ENCODE measurements at places on chromosomes 1 and 21.
A peak's percentile ranks its signal among the peaks of the same experiment; 100 is the strongest.

DNA sequence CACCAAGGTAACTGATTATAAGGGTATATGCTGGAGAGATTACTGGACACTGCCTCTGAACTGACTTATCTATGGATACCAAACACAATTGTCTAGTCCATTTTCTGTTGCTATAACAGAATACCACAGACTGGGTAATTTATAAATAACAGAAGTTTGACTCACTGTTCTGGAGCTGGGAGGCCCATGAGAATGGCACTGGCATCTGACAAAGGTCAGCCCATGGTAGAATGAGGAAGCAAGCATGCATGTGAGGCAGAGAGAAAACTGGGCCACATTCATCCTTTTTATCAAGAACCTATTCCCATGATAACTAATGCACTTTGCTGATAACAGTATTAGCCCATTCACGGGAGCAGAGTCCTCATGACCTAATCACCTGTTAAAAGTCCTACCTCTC, 37.4 kb downstream of the FCER1A start:
- DNase-seq, result no peak

GRCh38 chr1:165289556-165289955, 67.0 kb downstream of the LMX1A start:
- DNase-seq, result no peak

GRCh38 chr1:40750451-40750908, 33.1 kb upstream of the KCNQ4 start:
- DNase-seq, result no peak

- DNase-seq, result no peak
These were observed 570.2 kb upstream of the BEND5 start for GRCh38 chr1:49346767-49347349.

DNA sequence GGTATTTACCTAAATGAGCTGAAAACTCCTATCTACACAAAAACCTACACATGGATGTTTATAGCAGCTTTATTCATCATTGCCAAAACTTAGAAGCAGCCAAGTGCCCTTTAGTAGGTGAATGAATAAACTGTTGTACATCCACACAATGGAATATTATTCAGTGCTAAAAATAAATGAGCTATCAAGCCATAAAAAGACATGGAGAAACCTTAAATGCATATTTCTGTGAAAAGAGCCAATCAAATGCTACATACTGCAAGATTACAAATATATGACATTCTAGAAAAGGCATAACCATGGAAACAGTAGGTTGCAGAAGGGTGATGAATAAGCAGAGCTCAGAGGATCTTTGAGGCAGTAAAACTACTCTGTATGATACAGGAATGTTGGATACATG, 23.3 kb downstream of the ABCB10 start:
- no peak for DNase-seq

DNA sequence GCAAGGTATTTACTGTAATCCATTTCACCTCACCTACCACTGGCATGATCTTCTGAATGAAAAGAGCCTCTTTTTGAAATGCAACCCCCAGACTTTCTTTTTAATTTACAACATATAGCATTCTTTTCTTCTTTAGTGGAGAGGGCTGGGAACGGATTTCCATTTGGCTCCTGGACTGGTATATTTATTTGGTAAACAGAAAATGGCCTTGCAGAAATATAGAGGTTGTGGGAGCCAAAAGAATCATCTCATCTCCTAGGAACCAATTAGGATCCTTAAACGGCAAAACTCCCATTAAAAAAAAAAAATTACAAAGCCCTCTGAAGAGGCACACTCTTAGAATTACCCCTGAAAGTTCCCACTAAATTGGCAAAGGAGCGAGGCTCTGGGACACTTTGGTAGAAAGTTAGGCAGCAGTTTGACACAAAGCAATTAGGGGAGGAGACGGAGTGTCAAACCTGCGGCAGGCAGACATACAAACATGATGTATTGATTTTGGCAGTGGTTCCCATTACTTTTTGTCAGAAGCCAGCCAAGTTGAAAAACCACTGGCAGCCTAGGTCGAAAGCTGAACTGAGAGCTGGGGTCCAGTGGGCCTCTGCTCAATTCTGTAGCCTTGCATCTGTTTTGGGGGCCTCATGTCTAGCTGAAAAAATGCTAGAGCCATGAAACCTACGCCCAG, 135.1 kb upstream of the MAGI3 start:
- no peak for DNase-seq

DNA sequence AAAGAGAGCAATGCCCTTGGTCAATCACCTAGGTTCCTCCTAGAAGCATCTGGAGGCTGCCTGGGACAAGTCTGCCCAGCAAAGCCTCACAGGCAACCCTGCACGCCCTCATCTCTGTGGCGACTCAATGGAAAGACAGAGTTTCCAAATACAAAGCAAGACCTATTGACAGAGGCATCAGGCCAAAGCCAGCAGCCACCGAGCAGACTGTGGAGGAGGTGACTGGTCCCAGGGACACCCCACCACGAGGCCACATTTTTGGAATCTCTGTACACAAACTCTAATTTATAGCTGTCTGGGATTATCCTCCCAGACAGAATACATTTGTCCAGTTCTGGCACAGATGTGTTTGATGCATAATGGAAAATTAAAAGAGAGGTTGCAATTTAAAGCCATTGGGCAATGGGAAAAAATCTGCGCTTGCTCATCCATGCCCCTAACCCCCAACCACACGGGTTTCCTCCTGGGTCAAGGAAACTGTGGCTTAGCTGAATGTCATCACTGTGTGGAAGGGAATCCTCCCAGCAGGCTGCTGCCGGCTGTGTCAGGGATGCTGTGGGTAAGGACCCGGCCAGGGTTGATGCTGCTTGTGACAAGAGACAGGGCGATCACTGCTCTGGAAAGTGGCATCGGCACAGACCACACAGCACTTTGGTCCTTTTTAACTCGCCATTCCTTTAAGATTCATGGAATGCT, 14.3 kb downstream of the TSPAN2 start:
- DNase-seq, result no peak

DNA sequence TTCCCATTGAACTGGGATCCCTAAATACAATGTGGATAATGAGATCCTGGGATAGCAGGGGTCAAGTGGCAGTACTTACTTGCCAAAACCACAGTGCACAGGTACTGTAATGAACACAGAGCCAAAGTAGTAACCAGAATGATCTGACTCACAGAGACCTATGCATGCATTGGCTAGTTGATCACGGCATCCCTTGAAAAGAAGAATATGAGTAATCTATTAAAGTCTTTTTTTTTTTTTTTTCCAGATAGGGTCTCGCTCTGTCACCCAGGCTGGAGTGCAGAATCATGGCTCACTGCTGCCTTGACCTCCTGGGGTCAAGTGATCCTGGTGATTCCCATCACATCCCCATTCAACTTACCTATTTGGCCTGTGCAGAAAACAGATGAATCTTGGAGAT, 29.4 kb upstream of the EIF4G3 start:
- DNase-seq, result no peak

- no peak for DNase-seq
These were observed 16.7 kb upstream of the MAGOH start for GRCh38 chr1:53255031-53255430.

GRCh38 chr1:194889310-194889709, 1702.9 kb upstream of the B3GALT2 start:
- no peak for DNase-seq

DNA sequence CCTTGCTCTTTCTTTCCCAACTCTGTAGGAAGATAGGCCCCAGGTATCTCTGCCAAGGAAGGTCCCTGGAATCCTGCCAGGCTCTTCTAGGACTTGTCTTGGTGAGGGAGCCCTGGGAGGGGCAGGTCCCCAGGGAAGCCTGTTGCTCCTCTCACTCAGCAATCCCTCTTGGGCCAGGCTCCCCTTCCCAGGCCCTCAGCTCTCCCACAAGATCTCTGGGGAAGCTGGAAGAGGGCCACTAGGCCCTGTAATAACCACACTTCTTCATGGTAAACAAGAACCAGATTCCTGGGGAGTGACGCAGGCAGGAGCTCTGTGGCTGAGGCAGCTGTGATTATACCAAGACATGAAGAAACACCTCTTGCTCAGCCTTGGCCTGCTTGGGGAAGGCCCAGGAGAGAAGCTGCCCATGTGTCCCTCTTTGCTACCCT, 9.9 kb upstream of the MAPKAPK2 start:
- DNase-seq, result no peak

- peak; percentile 35 for DNase-seq
These were observed 57.5 kb downstream of the RGS2 start for GRCh38 chr1:192866241-192866868.

DNA sequence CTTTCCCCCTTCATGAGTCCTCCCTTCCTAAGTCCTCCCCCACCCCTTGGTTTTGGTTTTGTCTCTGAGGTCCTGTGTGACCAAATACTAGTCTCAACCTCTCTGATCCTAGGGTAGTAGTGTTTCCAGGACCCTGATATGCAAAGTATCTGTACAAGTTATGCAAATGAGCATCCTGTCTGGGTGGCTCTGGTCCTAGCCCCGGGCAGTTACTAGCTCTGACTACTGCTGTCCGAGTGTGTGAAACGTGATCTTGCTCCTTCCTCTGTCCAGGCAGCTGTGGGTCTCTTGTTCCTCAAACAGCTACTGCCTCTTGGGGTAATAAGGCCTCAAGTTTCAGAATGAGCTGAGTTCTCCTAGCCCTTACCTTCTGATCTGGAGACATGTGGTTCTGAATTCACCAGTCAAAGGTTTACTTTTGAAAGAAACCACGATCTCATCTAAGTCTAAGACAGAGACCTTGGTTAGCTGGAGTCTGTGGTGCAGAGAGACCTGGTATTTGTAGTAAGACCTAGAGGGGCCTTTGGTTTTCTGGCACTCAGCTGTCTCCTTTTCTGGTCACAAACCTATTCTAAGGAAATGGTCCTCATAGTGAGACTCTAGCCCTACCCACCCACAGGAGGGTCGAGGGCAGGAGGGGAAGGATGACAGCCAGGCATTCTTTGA, 31.0 kb upstream of the IL19 start:
- no peak for DNase-seq

- DNase-seq, result no peak
These were observed 14.7 kb downstream of the PPIE start for GRCh38 chr1:39753132-39754025.

DNA sequence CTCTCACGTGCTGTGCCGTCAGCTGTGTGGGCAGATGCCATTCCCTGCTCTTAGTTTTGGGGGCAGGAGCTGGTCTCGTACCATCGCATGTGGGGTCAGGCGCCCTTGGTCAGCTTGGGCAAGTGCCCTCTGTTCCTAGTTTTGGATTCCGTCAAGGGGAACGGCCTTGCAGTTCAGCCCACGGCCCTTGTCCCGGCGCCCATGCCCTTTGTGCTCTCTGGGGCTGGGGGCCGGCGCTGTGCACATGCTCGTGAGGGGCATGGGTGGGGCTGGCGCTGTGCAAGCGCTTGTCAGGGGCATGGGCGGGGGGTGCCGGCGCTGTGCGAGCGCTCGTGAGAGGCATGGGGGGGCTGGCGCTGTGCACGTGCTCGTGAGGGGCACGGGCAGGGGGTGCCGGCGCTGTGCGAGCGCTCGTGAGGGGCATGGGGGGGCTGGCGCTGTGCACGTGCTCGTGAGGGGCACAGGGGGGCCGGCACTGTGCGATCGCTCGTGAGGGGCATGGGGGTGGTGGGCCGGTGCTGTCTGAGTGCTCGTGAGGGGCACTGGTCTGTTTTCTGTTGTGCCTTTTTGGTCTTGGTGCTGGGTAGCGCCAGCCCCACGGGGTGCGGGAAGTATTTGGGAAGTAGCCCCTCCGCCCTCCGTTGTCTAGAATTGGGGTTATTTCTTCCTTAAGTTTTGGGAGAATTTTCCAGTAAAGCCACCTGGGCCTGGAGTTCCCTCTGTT, 29.5 kb upstream of the DIP2A start:
- DNase-seq, result no peak

- DNase-seq, result no peak
These were observed 132.9 kb upstream of the BMP8A start for GRCh38 chr1:39358491-39358890.
